ENCODE measurements at places on chromosomes 4 and X.

GRCh38 chr4:184705692-184706091 lies 28.2 kb downstream of the CENPU start:
- no peak for DNase-seq

DNA sequence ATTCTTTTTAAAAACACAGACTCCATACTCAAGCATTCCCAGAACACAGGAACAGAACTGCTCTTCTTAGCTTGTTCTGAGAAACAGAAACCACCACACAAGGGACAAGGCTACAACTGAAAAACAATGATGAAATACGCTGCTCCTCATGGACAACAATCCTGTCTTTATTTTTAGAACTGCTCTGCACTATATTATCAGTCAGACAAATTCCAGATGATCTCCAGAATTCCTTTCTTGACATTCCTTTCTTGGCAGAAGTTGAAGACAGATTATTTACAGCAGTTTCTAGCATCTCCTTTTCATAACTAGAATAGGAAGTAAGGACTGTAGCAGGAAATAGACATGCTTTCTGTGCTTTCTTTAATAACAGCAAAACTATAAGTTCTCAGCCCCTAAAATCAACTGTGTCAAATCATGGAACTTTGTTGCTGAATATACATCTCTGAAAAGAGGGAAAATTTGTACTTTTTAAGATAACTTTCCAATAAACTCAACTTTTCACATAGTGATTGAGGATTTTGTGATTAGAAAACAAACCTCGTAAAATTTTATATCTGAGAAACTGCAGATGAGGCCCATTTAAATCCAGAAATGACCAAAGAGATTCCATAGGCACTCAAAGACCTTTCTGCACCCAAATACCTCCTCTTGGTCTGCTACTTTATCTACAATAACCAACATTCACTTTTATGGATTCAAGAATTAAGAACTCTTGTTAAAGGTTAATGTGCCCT lies 35.9 kb downstream of the ANTXR2 start:
- no peak for DNase-seq

GRCh38 chr4:73533515-73534422 lies 52.2 kb downstream of the AFM start:
- no peak for DNase-seq

GRCh38 chrX:20595928-20596575 lies 329.3 kb upstream of the RPS6KA3 start:
- DNase-seq, result no peak

DNA sequence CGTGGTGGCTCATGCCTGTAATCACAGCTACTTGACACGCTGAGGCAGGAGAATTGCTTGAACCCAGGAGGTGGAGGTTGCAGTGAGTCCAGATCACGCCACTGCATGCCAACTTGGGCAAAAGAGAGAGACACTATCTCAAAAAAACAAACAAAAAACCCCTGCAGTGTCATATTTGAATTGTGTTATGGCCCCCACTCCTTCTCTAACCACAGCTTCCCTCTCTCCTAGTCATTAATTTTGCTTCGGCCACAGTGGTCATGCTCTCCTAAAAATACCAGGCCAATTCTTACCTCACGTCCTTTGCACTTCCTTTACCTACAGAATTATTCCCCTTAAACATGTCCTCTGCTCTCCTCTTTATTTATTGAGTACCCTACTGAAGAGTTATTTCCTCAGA lies 206.1 kb downstream of the PPP3CA start:
- no peak for DNase-seq

- peak; percentile 95 for DNase-seq
These were observed 2.4 kb downstream of the FRAS1 start for GRCh38 chr4:78059524-78059889.

Measured in RKO (cell line).